H7 (cell line): ENCODE measurements at places on chromosomes 7 and 10.
A peak's percentile ranks its signal among the peaks of the same experiment; 100 is the strongest.

- no peak for DNase-seq
These were observed 157.3 kb downstream of the CACNA2D1 start for GRCh38 chr7:82286096-82286797.

DNA sequence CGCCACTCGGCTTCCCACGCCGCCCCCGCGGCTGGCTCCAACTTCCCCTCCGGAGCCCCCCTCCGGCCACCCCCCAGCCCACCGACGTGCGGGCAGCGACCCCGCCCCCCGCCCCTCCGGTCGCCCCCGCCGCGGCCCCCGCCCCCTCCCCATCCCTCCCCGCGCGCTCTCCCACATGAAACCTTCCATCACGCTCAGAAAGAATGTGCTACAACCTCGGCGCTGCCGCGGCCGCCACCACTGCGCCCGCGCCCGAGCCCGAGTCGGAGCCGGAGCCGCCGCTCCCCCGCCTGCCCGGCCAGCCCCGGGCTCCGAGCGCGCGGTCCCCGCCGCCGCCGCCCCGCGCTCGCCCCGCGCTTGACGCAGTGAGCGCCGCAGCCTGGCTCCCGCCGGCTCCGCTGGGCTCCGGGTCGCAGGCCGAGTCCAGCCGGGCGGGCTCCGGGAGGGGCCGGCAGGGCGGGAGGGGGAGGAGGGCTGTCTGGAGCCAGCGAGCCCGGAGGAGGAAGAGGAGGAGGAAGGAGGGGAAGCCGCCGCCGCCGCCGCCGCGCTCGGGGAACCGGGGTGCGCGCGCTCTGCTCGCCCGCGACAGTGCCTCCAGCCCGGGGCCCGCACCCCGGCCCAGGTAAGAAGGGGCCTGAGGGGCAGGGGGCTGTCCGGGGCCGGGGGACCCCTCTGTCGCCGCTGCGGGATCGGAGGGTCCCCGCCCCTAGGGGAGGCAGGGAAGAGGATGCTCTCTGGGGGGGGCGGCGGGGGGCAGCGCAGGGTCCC, 4.3 kb upstream of the ELFN1 start:
- DNase-seq = peak; percentile 88

DNA sequence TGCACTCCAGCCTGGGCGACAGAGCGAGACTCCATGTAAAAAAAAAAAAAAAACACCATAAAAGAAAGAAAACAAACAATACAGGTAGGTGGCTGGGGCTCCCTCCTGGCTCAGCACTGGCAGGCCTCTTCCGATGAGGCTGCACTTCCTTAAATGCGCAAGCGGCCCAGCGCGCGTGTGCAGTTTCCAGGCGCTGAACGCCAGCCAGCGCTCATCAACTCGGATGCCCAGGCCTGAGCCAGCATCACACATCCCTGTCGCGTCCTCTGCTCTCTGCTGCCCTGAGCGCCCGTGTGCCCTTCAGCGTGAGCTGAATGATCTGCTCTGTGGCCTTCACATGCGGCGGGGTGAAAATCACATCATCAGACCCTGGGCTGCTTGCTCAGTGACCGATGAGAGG, 31.8 kb downstream of the NUDT1 start:
- peak; percentile 30 for DNase-seq

DNA sequence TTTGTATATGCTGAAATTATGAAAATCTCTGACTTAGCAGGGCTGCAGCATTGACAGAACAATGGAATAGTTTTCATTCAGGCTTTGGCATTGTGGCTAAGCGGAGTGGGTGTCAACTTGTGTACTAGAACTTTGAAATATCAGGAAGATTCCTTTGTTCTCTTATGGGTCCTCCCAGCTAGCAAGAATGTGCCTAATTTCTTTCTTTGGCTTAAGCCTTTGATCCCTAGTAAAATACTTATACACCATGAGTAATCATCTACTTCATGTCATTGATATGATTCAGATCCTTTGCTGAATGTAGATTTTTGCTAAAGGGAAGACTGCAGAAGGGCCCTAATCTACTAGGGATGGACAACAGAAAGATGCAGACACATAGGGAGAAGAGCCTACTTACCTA, 6.2 kb downstream of the AVL9 start:
- DNase-seq = no peak

DNA sequence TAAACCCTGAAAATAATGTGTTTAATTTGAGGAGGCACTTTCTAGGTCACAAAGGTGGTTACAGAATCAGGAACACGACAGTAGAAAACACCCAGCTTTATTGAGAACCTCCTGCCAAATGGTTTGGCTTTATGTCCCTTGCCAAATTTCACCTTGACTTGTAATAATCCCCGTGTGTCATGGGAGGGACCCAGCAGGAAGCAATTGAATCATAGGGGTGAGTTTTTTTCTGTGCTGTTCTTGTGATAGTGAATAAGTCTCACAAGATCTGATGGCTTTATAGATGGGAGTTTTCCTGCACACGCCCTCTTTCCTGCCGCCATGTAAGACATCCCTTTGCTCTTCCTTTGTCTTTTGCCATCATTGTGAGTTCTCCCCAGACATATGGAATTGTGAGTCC, 193.8 kb upstream of the KLF6 start:
- no peak for DNase-seq
